SHP77 (cell line): ENCODE measurements at places on chromosomes 7 and 10.

DNA sequence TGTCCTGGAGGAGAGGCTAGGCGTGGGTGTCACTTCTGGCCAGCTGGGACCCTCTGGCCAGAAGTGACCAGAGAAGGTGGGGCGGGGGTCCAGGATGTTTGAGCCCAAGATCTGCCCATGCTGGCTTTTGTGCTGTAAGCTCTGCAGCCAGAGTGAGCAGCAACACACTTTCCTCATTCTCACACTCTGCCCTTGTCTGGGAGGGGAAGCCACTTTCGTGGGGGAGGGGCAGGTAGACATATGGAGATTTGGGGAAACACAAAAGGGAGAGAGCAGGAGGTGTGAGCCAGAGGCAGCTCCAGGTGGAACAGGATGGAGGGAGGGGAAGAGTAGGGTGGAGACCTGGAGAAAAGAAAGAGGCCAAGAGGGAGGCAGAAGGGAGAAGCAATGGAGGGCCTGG is 31.5 kb upstream of the ADCYAP1R1 start:
- DNase-seq, result no peak

- DNase-seq, result no peak
Observed at GRCh38 chr10:100776671-100777070, 31.3 kb downstream of the PAX2 start.

DNA sequence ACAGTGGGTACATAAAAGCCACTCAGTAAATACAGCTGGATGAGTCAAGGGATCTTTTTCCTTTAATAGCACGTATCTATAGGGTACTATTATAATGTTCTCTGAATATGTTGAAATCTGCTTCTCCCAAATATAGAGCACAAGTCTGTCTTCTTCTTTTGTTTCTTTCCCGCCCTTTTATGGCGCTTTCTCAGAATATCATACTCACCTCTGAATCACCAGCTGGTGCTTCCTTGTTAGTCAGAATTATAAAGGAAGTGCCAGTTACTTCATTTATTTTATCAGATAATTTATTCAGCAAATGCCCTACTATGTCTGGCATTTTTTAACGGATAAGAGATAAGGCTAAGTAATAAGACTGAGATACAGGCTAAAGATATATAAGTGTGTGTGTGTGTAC is 772.9 kb downstream of the SORCS3 start:
- DNase-seq, result no peak

DNA sequence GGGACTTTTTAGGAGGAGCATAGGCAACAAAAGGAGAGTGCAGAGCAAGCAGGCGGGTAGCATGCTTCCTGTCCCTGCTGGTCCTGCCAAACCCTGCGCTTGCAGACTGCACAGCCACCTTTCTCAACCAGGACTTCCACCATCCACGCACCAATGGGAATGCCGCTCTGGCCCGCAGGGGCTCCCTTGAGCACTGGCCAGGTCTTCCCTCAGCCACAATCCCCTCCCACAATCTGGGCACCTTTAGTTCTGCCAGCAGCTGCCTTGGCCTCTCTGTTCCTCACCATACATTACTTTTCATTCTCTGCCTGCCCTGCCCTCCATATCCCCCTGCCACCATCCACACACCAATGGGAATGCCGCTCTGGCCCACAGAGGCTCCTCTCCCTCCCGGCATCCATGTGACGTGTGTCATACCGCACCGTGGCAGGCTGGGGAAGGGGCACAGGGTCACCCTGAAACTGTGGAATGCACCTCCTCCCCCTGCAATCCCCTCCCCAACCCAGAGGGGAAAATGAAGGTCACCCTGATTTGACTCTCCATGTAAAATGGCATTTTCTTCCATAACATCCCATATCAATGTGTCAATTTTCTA is 97.3 kb upstream of the MACROH2A2 start:
- DNase-seq, result no peak

DNA sequence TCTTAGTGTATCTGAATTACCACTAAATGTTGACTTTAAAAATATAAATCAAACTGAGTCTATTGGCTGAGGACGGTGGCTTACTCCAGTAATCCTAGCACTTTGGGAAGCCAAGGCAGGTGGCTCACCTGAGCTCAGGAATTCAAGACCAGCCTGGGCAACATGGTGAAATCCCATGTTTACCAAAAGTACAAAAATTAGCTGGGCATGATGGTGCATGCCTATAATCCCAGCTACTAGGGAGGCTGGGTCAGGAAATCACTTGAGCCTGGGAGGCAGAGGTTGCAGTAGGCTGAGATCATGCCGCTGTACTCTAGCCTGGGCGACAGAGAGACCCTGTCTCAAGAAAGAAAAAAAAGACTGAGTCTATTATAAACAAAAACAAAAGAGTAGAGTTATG is 106.5 kb upstream of the RSU1 start:
- DNase-seq, result no peak
